AG10803 (cell line): ENCODE measurements at places on chromosomes 1 and 21.
A peak's percentile ranks its signal among the peaks of the same experiment; 100 is the strongest.

GRCh38 chr1:160853014-160853413, 9.7 kb downstream of the CD244 start:
- DNase-seq, result no peak

GRCh38 chr21:44848821-44849521, 24.5 kb downstream of the PTTG1IP start:
- no peak for DNase-seq

DNA sequence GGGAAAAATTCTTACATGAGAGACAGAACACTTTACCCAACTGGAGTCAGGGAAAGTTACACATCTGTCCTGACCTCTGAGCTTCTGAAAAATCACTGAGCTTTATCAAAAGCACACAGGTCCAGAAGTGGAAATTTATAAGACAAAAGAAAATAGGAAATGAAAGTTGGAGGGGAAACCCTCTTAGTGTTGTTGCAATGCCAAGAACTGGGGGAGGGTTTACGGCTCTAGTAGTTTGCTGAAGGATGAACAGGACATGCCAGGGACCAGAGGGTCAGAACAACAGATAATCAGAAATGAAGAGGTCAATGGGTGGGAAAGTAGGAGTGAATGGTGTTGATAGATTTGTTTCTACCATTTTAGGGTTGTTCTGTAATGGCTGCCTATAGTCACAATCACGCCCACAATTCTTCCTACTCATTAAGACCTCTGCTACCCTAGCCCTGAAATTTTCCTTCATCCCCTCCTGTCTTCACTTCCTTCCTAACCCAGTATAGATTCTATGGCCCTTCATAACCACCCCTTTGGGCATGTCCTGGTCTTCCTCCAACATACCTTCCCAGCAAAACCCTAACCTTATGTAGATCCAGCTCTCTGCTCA, 30.3 kb upstream of the FMOD start:
- DNase-seq, result no peak

- peak; percentile 76 for DNase-seq
Measured at GRCh38 chr1:112358798-112359408, 37.1 kb upstream of the CTTNBP2NL start.

GRCh38 chr1:43204394-43204793, 32.3 kb downstream of the CFAP57 start:
- no peak for DNase-seq

GRCh38 chr21:18129526-18129925, 115.1 kb upstream of the CHODL start:
- DNase-seq, result no peak

DNA sequence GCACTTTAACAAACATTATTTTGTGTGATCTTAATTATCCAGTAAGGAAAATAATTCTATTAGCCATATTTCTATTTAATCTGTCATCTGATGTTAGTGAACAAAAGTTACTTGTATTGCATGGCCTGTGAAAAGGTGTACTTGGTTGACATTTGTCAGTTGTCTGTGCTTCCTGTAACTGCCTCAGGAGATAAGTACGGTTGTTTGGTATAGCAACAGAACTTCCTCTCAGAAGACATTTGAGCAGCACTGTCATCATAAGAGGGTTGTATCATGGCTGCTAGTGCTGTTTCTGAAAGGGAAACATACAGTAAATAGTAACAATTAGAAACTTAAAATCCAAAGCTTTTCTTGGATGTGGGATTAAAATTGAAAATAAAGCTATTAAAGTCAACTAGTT, 3.4 kb downstream of the BLZF1 start:
- DNase-seq, result no peak

- no peak for DNase-seq
Measured at GRCh38 chr1:14108356-14109275, 408.6 kb downstream of the PRDM2 start.

DNA sequence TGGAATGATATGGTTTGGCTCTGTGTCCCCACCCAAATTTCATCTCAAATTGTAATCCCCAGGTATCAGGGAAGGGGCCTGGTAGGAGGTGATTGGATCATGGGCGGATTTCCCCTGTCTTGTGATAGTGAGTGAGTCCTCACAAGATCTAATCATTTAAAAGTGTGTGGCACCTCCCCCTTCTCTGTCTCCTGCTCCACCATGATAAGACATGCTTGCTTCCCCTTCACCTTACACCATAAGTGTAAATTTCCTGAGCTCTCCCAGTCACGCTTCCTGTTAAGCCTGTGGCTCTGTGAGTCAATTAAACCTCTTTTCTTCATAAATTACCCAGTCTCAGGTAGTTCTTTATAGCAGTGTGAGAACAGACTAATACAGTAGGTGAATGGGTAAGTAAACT, 109.3 kb downstream of the DMRTB1 start:
- DNase-seq, result no peak
